ENCODE measurements at places on chromosomes 4 and X. TPM values are rescaled to one million over a fixed set of nuclear protein-coding genes. Genes with fewer than 3 reads are reported as not detected.

- no peak for DNase-seq
Measured at GRCh38 chr4:15547392-15547791, 77.7 kb downstream of the CC2D2A start.

DNA sequence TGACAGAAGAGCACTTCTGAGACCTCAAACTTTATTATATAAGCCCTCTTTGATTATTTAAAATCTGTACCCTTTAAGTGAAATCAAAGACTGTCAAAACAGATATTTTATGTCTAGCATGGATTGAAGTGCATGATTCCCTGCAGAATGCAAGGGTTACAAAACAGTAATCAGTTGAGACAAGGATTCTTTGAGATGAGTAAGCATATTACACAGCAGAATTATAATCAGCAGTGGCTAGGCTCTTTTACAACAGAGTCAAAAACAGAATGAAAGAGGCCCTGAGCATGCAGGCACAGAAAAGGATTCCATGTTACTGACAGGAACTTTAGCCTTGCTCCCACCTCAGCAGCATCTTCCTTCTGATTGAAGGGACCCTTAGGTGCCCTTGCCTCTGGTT is 487.9 kb upstream of the GALNT7 start:
- DNase-seq = no peak

GRCh38 chr4:623914-624566 is 1.3 kb upstream of the PDE6B start:
- DNase-seq = no peak

- DNase-seq = no peak
Measured at GRCh38 chrX:107758231-107758766, 17.3 kb downstream of the TSC22D3 start.

- DNase-seq = peak; percentile 49
Measured at GRCh38 chr4:139890816-139891215, 225.2 kb downstream of the MGST2 start.

- no peak for DNase-seq
Measured at GRCh38 chrX:16579517-16579916, 70.4 kb upstream of the S100G start.

DNA sequence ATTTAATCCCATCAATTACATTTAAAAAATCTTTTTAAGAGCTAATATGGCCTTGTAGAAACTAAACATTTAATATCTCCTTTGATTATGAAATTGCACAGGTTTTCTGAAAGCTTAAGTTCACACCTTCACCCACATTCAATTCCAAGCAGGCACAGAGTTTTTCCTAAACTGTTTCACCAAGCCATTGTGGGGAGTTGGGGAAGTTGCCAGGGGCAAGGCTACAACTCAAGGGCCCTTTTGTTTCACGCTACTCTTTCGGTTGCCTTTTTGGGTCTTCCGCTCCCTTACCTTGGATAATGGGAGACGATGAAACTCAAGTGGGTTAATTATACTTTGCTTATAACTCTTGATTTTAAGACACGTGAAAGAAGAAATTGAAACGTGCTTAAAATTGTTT is 33.3 kb downstream of the APBB2 start:
- DNase-seq = no peak

The FRG2 gene
- not detected for total RNA-seq

The SPRY1 gene
- 33.1 TPM for total RNA-seq

The ABLIM2 gene
- total RNA-seq = 1.1 TPM

The SUPT20HL2 gene
- total RNA-seq = not detected

All from pulmonary artery endothelial cell (primary cell).